Right atrium auricular region (tissue), 2 donors: ENCODE measurements at places on chromosomes 1 and 21.

DNA sequence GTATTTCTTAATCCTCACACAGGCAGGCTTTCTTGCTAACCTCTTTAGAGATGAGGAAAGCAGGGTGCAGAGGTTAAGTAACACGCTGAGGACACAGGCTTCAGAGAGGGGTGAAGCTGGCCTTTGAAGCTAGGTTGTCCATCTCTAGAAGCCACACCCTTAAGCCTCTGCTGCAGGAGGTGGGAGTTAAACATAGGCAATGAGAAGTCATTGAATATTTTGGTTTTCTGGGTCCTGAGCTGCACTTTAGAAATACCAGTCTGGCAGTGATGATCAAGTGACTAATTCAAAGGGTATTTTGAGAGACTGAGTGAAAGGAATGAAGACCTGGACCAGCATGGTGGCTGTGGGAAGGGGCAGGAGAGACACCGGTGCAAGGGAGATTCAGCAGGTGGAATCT, 9.9 kb downstream of the KCNJ15 start:
- DNase-seq, result no peak

GRCh38 chr1:192513697-192514096, 61.9 kb upstream of the RGS1 start:
- no peak for DNase-seq

GRCh38 chr1:229003233-229004031, 267.5 kb upstream of the RAB4A start:
- DNase-seq, result no peak

DNA sequence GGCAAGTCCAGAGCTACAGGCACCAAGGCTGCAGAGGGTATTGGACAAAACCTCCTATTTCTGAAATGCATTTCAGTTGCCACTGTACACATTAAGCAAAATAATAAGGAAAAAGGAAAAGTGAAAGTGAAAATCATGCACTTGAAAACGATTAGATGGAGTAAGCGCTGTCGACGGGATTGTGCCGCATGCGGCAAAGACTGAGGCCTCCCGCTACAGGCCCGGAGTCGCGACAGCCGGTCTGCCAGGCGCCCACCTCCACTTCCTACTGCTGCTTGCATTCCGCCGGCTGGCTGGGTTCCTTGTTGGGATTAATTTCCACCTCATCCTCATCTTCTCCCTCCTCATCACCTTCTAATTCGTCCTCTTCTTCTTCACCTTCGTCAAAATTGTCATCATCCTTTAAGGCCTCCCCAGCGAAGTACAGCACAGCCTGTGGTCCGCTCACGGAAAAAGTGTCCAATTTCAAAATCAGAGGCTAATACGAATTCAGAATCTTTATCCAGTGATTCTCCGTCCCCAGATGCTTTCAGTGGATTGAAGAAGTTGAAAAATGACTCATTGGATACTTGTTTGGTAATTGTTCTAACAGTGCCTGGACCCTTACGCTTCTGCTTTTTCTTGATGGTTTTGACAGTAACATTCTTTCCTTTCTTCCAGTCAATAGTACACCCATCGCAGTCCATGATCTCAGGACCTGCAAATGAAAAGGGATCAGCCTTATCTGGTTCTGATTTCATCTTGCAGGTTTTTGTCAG, 38.0 kb downstream of the CD58 start:
- no peak for DNase-seq

DNA sequence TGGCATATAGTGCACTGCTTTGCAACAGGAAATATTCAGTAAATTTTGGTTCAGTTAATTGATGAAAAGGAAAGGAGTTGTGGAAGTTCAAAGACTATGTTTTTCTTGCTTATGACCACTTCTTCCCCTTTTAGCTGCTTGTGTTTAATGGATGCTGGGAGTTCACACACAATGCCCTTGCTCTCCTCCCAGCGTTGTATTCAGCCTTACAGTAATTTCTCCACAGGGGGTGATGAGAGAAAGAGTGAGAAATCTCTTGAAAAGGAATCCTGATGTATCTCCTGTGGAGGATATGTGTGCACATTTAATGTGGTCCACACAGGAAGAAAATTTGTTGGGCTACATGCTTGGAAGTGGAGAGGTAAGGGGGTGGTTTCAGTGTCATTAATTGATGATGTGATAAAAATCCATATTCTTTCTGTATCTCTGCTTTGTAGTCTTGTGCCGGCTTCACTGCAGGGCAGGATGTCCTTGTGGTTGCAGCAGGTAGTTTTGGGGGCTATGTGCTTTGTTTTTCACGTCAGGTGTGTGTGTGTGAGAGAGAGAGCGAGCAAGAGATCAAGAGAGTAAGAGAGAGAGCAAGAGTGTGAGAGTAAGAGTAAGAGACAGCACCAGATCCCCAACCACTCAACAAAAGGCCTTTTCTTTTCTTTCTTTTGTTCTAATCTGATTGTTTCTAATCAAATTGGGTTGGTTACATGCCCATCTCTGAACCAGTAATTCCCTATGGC, 204.4 kb downstream of the RWDD3 start:
- no peak for DNase-seq

DNA sequence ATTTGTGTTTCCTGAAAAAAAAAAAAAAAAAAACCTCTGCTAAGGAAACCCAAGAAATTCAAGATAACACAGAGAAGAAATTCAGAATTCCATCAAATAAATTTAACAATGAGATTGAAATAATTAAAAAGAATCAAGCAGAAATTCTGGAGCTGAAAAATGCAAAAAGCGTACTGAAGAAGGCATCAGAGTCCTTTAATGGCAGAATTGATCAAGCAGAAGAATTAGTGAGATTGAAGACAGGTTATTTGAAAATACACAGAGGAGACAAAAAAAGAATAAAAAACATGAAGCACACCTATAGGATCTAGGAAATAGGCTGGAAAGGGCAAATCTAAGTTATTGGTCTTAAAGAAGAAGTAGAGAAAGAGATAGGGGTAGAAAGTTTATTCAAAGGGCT, 38.2 kb downstream of the NME7 start:
- no peak for DNase-seq

GRCh38 chr21:34743831-34744230, 75.0 kb downstream of the CLIC6 start:
- DNase-seq, result peak; percentile 68

- no peak for DNase-seq
Measured at GRCh38 chr21:43916691-43917514, 51.9 kb downstream of the AGPAT3 start.

GRCh38 chr1:92211166-92211565, 6.5 kb upstream of the C1orf146 start:
- no peak for DNase-seq

DNA sequence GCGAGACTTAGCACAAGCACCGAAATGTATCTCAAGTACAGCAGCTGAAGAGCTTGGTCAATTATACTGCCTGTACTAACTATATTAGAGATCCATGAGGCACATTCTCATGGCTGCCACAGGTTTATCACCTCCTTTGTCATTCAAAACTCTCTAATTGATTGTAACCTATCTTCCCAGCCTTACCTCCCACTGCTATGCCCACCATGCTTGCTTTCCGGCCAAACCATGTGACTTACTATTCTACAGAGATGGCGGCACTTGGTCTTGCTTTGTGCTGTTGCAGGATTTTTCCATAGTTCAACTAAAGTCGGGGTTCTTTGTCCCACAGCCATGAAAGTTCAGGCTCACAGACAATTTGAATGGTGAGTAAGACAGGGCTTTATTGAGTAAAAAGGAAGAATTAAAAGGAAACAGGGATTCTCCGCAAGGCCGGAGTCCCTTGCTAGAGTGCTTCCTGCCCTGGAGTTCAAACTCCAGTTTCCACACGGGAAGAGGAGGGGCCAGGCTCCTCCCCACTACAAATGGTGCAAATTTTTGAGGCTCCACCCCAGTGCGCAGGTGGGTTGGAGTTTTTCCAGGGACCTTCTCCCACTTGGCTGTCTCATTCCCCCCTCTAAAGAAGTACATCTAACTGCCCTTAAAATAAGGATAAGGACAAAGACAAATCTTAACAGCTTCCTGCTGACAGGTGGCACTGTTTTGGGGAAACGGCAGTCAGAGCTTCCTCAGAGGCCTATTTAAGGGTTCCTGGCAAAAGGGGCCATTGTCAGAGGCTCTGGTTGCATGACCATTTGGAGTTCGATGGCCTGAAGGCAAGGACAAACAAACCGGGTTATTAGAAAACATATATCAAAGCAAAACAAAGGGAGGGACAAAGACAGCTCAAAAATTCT, 28.7 kb downstream of the FMO2 start:
- DNase-seq, result no peak

GRCh38 chr1:159924025-159924790, 1.1 kb downstream of the TAGLN2 start:
- peak; percentile 95 for DNase-seq

GRCh38 chr21:25955646-25956045, 214.9 kb downstream of the APP start:
- DNase-seq, result no peak

- no peak for DNase-seq
Measured at GRCh38 chr1:206551296-206551985, 44.1 kb downstream of the RASSF5 start.

DNA sequence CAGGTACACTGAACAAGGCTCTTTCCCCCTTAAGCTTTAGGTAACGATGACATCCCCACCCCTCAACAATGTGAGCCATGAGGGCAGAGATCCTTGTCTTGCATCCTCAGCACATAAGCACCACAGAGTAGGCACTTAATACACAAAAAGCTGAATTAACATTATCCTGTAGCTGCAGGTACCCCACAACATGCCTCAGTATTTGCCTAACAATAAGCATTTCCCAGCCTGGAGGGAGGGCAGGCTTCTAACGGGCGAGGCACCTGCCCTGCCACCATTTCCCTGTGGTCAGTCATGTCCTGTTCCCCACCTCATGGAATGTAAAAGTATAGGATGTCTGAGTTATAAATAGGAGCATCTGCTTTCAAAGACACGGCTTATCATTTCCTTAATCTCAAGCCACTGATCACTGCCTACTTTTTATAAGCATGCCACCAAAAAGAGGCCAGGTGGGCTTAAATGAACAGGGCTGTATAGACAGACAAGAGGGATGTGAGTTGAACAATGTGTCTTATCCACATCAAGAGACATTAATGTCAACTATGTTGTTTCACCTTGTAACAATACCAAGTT, 3.4 kb downstream of the CAPZB start:
- no peak for DNase-seq

DNA sequence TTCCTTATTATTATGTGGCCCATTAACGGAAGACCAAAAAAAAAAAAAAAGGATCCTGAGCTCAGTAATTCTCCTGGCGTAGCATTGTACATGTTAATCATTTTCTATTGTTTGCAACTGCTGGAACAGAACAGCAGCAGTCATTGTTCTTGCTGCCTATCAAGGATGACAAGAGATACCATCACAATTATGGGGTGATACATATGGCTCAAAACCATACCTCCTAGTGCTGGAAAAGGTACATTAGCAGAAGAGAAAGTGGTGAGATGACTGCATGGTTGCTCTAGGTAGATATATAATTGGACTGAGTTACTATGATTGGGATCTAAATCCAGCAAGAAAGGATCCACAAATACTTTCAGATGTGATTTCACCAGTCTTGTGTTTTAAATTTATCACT, 13.3 kb upstream of the TLR5 start:
- DNase-seq, result no peak

- no peak for DNase-seq
Measured at GRCh38 chr1:116396769-116397168, 23.7 kb downstream of the ATP1A1 start.

DNA sequence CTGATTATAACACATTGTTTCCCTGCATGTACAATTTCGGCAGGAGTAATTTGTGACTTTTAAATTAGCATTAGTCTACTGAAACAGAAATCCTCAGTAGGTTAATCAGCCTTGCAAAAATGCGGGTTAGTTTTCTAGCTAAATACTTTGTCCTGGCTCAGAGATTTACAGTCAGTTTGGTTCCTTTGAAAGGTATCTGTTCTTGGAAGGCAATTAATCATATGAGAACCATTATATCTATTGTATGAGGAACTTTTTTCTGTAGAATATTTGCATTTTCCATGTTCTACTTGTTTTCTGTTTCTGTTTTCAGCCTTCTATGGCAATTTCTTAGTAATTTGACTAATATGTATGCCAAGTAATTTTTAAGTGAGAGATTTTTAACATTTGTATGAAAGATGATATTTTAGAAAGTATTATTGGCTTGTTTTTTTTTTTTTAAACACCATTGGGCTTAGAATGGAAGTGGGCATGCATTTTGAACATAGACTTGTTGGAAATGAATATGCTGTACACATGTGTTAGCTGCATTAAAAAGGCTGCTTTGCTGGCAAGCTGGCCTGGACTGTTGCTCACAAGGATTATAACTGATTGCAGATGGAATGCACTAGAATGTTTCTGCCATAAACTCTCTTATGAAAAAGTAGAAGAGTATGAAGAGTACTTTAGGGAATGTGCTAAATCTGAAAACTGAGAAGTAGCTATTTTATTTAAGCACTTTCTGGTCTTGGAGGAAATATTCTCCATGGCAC, 26.2 kb downstream of the KIF1B start:
- no peak for DNase-seq

GRCh38 chr21:28875078-28875477, 117.6 kb downstream of the LTN1 start:
- DNase-seq, result no peak

DNA sequence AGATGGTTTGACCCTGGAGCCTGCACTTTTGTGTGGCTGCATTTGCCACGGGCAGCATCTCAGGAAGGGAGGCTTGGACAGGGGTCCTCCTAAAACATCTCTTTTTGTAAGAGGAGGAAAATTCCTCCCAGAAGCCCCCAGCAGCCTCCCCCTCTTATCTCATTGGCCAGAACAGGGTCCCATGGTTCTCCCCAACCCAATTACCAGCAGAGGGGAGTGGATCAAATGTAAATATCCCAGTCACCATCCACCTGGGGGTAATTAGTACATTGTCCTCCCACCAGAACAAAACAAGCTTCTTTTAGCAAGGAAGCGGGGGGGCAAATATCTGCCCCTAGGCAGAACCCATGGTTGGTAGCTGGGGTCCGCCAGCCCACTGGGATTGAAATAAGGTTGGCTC, 44.7 kb upstream of the TENT5B start:
- no peak for DNase-seq

- DNase-seq, result no peak
Measured at GRCh38 chr1:145758116-145758515, 38.8 kb downstream of the CD160 start.

GRCh38 chr1:4130096-4130495, 230.0 kb upstream of the C1orf174 start:
- DNase-seq, result no peak

- no peak for DNase-seq
Measured at GRCh38 chr1:199302554-199302953, 663.7 kb downstream of the PTPRC start.

DNA sequence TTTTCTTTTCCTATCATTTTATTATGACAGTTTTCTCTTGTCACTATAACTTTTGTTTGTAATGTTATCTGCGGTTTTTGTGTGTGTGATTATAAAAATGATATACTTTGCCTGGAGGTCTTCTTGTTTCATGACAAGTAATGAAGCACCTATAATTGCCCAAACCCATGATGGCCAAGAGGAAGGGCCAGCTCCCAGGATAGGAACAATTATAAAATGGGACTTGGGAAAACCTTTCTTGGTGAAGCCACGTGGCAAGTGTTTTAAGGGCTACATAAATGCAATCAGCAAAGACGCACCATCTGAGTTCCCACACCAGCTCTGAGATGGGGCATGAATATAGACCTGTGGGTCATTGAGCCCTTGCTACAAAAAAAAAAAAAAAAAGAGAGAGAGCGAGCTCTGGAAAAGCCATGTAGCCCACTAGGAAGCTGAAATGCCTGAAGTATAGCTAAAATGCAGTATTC, 462.6 kb upstream of the RUNX1 start:
- DNase-seq, result no peak
